Hematopoietic multipotent progenitor cell (in vitro differentiated cells): ENCODE measurements at places on chromosomes 6 and 20. TPM values are rescaled to one million over a fixed set of nuclear protein-coding genes. Genes with fewer than 3 reads are reported as not detected.
A peak's percentile ranks its signal among the peaks of the same experiment; 100 is the strongest.

DNA sequence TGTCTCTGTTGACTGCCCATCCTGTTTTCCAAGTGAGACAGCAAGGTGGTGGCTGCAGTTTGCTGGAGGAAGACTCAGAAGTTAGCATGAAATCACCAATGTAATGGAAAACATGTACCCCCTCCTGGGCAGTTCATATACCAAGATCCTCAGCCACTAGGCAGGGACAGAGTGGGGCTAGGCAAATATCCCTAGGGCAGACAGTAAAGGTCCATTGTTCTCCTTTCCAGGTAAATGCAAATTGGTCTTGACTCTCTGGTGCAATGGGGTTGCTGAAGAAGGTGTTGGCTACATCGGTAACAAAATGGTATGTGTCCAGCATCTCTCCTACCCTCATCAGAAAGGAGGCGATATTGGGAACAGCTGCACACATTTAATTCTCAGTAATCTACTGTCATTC lies 233.6 kb upstream of the SOX4 start:
- no peak for DNase-seq

DNA sequence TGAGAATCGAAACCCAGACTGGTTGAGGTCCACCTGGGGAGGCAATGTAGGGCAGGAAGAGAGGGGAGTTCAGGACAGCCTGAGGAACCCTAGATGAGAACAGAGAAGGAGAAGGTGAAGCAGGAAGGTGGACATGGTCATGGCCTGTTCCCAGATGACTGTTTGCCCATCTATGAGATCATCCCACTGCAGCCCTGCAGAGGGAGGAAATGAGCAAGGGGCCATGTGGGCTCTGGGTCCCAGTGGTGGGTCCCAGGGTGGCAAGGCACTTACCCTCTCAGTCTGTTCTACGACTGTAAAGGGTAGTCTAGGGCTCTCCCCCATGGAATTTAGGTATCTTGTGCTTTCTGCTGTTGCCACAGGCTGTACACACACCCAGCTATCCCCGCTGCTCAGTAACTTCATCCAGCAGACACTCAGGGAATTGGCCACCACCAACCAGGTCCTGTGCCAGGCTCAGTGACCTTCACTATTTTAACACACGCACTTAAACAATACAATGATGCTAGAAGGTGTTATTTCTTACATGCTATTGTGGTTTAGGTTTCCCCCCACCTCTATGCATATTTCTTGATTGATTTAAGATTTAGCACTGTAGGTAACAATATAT lies 89.8 kb downstream of the TOX2 start:
- no peak for DNase-seq

DNA sequence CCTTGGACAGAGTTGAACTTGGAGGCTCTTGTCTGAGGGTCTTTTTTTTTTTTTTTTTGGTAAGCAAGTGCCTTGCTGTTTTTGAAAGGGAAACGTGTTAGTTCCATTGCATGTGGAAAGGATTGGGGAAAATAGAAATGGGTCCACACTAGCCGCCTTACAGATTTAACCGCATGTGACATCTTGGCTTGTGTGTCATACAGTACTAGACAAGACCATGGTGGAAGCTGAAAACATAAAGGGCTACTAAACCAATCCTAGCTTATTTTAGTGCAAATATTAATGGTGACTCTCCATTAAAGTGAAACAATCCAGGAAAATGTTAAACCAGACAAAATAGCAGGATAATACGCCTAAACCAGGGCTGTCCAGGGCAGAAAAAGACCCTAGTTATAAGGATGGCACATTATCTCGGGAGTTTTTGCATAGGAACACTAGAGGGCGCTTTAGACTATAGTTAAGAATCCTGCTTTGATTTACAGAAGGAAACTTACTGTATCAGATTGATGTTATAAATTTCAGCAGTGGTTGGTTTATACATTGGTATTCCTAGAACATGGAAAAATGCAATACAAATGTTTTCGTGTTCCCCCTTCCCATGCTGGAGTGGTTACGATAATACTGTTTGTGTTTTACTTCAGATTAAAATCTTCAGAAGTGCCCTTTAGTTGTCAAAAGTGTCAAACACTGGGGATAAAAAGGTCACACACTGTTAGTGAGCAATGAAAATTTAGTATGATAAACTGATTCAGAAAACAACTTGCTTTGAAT lies 59.8 kb upstream of the DEK start:
- DNase-seq = peak; percentile 72

- DNase-seq = no peak
Observed at GRCh38 chr6:151796842-151797530, 10.5 kb upstream of the ESR1 start.

DNA sequence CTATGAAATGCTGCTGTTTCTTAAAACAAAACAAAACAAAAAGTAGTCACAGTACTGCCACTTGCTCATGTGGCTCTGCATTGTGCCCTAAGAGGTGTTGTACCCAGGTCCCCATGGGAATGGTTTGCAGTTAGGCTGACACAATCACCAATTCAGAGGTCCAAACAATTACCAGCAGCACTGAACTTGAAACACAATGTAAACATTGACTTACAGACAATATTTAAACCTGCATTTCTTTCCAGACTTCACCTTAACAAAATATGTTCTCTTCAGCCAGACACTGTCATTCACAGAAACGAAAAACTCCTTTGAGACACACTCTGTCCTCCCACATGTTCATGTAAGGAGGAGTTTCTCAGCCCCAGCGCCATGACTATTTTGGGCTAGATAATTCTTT lies 206.8 kb upstream of the ARG1 start:
- no peak for DNase-seq

DNA sequence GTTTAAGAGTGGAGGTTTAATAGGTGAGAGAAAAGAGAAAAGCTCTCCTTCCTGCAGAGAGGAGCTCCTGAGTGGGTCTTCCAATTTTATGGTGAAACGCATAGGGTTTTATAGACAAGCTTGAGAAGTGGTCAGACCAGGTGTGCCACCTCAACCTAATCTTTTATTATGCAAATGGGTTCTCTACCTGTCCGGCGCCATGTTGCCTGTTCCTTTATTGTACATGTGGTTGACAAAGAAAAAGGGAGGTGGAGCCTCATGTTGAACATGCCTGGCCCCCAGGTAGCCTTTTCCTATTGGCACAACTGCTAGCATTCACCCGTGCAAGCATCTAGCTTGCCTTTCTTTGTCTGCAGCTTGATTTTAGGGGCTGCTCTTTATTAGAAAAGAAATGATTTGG lies 115.9 kb upstream of the F13A1 start:
- DNase-seq = no peak

GRCh38 chr20:2051946-2052345 lies 49.7 kb upstream of the STK35 start:
- DNase-seq = no peak

GRCh38 chr6:157461000-157461915 lies 80.3 kb downstream of the ZDHHC14 start:
- peak; percentile 89 for DNase-seq

The POPDC3 gene
- not detected for total RNA-seq

The SPATA25 gene
- 5.9 TPM for total RNA-seq

DNA sequence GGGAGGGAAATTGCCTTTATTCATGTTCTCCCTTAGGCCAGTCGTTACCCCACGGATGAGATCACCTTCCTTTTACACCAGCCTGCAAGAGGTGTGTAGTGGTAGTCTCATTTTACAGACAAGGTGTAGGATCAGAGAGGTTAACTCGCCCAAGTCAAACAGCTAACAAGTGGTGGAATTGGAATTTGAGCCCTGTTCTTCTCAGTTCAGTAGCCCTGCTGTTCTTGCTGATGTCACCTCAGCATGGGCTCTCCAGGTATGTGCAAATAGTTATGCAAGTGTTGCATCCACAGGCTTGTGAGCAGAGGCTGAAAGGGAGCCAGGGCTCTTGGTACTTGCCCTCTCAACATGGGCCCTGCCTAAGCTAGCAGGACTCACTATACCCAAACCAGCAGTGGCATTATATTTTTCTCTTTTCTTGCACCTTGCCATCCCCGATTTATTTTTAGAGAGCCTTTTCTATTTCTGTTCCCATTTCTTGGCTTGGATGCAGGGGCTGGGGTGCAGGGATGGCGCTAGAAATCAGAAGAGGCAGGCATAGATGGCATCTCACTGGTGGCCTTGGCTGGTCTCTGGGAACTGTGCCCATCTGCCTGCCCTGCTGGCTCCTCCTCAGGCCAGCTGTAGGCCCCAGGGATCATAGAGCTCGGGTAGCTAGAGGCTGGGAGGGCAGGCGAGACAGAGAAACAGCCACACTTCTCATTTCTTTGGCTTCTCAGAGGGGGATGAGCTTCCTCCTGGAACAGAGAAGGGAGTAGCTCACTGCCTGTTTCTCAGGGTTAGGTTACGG lies 18.2 kb downstream of the PPARD start:
- DNase-seq = no peak

The CFAP61 gene
- not detected for total RNA-seq

The SLC22A2 gene
- not detected for total RNA-seq

The CDC5L gene
- 10.5 TPM for total RNA-seq

DNA sequence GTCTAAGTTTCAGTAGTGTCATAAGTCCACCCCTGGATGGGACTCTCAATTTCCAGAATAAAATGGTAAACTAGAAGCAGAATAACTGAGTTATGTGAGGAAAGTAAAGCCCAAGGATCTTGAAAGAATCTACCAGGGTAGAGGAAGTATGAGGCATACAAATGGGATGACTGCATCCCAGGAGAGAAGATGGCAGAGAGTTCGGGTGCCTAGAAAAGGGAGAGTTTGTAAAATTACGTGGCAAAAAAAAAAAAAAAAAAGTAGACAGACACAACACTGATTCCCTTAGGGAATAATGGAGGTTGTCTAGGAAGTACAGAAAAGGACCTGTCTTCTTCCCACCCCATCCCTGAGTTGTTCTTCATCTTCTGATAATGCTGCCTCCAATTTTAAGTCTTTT lies 3.4 kb downstream of the GABBR1 start:
- no peak for DNase-seq

The EMILIN3 gene
- total RNA-seq = under 0.01 TPM

The CD83 gene
- 5.9 TPM for total RNA-seq

DNA sequence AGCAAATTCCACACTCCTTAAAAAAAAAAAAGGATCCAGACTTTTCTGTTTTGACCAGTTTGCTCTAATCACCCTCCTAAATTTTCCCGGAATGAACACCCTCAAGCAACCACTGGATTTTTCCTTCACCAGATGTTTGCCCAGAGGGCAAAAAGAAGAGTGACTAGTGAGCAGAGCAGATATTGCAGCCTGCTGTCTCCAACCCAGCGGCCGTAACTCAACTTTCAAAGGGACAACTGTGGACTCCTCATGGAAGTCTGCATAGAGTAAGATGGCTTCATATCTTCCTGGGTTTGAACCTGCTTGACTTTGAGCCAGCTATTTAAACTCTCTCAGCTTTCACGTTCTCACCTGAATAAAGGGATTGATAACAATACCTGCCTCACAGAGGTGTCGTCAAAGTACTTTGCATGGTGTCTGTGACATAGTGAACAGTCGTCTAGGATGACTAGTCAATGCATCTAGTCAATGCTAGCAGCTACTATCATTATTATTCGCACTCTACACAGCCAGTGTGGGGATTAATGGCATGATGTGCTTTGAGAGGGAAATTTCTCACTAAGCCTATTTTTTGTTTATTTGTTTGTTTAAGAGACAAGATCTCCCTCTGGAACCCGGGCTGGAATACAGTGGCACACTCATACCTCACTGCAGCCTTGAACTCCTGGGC lies 92.2 kb upstream of the HIVEP1 start:
- no peak for DNase-seq

DNA sequence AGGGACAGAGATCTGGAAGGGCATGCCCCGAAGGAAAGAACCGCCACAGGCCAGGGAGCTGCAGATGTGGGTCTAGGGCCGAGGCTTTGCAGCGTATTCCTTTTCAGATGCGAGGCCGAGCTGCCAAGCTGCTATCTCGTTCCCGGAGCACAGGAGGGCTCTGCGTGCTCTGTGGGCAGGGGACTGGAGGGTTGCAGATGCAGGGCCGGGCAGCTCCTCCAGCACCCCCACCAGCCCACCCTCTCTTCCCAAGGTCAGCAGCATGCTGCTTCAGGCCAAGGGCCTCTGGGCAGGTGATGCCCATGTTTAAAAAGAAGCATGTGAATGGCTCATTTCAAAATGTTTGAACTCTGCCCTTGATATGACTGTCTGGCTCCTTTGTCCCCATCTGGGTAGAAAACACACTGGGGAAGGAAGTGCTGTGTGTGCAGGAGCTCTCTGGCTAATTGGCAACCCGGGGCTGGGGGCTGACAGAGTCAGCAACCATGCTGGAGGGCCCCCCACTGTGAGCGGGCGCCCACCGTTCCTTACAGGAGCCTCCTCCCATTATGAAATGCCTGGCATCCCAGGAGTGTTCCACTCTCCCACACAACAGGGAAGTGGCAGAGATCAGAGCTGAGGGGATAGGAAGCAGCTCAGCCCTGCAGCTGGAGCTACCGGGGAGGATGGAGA lies 353.3 kb downstream of the ZFAND3 start:
- DNase-seq = no peak

GRCh38 chr6:141313986-141314385 lies 818.7 kb upstream of the GJE1 start:
- DNase-seq = no peak

The MRPL18 gene
- total RNA-seq = 29.4 TPM

The SYTL3 gene
- total RNA-seq = 6.5 TPM
